ENCODE measurements at places on chromosomes 1 and 21. TPM values are rescaled to one million over a fixed set of nuclear protein-coding genes. Genes with fewer than 3 reads are reported as not detected.

DNA sequence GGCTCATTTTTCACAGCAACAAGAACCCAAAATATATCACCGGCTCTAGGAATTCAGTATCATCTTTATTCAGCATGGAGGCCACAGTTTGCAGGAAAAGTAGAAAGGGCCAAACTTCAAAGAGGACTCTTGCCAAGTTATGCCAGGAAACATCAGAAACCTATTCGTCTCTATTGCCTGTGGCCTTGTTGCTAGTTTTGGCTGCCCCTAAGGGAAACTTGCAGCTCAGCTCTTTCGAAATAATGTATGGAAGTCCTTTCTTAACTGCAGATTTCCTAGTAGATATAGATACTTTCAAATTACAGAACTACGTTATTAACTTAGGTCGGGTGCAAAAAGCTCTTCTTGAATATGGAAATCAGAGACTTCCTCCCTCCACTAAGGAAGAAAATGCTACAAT lies 4.2 kb upstream of the NENF start:
- peaks cover 4% of the 10 kb centered on the region for H3K4me1 ChIP-seq
- H3K4me3 ChIP-seq: no peak overlapping the region
- no peak overlapping the region for H3K27ac ChIP-seq
- no peaks in the 10 kb centered on the region for H3K36me3 ChIP-seq
- H3K27me3 ChIP-seq: no peaks in the 10 kb centered on the region
- no peak for DNase-seq

Gene WLS
- 1.4 TPM for total RNA-seq

DNA sequence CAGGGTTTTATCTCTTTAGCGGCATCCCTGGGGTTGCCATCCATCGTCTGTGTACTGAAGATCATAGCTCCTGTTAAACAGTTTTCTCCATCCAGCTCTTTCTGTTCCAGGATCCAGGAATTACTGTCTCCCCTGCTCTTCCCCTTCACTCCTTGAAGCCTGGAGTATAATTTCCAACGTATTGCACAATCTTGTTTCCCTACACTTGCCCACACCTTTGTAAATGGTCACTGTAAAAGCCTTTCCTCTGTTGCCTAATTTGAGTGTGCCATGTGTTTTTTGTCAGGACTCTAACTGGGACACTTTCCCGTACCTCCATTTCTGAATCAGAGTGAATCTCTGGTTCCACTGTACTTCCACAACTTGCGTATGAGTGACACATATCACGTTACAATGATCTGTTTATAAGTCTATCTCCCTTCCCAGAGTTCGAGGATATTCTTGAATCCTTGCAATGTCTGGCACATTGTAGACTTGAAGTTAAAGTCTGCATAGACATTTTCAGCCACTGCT lies 199.6 kb upstream of the SNX7 start:
- no peaks in the 10 kb centered on the region for H3K27me3 ChIP-seq
- H3K4me3 ChIP-seq: no peak overlapping the region
- DNase-seq: no peak
- H3K4me1 ChIP-seq: no peaks in the 10 kb centered on the region
- H3K36me3 ChIP-seq: no peaks in the 10 kb centered on the region

Gene SAMD11
- not detected for total RNA-seq

- H3K27me3 ChIP-seq: no peaks in the 10 kb centered on the region
- H3K36me3 ChIP-seq: no peaks in the 10 kb centered on the region
- no peak for DNase-seq
- H3K4me1 ChIP-seq: no peaks in the 10 kb centered on the region
- H3K27ac ChIP-seq: no peak overlapping the region
Observed at GRCh38 chr1:1109743-1110142, 6.1 kb downstream of the C1orf159 start.

DNA sequence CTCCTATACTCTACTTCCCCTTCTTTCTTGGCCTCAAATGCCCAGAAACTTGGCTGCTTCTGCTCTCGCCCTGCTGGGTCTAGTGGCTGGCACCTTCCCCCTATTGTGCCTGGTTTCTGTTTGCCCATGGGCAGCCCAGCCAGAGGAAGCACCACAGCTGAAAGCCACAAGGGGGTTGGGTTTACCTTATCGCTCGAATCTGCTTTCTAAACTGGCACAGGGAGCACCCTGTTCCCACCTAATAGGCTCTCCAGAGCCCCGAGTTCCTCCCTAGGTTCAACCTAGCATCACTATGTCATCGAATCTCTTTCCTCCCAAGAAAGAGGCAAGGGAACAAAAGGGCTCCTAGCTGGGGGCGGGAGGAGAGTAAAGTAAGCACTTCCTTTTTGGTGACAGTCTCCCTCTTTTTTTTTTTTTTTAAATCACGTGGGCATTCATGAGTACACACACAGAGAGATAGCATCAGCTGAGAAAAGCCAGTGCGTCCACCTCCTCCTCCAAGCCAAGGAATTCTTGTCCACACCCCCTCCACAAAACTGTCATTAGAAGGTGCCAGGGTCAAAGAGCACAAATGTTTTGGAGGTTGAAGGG lies 72.8 kb downstream of the PLEKHA6 start:
- no peaks in the 10 kb centered on the region for H3K36me3 ChIP-seq
- H3K4me3 ChIP-seq: peak overlapping the region; percentile 45
- peak overlapping the region; percentile 67 for H3K27ac ChIP-seq
- peaks cover 28% of the 10 kb centered on the region for H3K4me1 ChIP-seq
- DNase-seq: peak; percentile 67

DNA sequence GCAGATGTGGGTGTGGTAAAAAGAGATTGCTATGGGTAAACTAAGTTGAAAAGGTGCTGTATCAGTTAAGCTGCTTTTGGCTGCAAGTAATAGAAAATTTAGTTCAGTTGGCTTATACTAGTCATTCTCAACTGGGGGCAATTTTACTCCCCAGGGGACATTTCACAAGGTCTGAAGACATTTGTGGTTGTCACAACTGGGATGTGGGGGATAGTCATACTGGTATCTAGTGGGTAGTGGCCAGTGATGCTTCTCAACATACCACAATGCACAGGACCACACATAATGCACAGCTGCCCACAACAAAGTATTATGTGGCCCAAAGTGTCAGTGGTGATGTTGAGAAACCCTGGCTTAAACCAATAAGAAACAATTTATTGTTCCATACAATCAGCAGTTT lies 31.4 kb downstream of the SERTAD4 start:
- no peak for DNase-seq
- no peaks in the 10 kb centered on the region for H3K36me3 ChIP-seq
- H3K4me1 ChIP-seq: no peaks in the 10 kb centered on the region
- no peak overlapping the region for H3K27ac ChIP-seq
- no peaks in the 10 kb centered on the region for H3K27me3 ChIP-seq

Gene MCOLN3
- total RNA-seq: not detected

DNA sequence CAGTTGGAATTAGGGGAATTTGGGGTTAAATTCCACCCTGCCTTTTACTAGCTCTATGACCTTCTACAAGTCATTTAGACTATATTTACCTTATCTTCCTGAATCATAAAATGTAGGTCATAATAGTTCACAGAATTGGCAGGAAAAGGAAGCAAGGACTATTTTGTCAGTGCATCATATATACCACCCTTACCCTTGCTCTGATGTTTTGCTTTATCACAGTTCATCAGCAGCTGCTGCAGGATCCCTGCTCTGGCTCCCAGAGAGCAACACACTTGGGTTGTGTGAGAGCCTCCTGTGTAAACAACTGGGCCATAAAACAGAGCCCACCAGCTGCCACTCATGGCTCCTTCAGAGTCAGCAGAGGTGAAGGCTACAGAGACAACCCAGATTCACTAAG lies 631.6 kb upstream of the CAMK1G start:
- H3K4me3 ChIP-seq: no peak overlapping the region
- H3K36me3 ChIP-seq: no peaks in the 10 kb centered on the region
- no peaks in the 10 kb centered on the region for H3K27me3 ChIP-seq
- no peak overlapping the region for H3K27ac ChIP-seq
- no peak for DNase-seq

DNA sequence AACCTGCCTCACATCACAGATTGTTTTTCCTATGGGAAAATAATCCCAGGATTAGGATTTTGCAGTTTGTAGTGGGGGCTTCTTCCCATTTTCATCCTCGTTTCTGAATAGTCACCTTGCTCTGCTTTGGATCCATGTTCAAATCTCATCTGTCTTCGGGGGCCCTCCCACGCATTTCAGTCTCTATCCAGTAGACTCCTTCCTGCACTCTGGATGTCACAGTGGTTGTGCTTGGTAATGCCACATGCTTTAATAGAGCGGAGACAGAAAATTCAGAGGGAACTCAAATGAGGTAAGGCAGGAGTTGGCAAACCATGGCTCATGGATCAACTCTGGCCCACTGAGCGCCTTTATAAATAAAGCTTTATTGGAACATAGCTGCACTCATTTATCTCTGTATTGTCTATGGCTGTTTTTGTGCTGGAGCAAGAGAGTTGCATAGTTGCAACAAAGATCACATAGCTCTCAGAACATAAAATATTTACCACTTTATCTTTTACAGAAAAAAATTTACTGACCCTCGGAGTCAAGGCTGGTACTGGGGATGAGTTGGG lies 101.0 kb downstream of the SPATA46 start:
- no peaks in the 10 kb centered on the region for H3K27me3 ChIP-seq
- H3K36me3 ChIP-seq: no peaks in the 10 kb centered on the region
- no peak overlapping the region for H3K4me3 ChIP-seq

- no peak within 1 kb of the TSS for H3K27ac ChIP-seq
- H3K27me3 ChIP-seq: peaks cover 8% of the 10 kb centered on the region
- peaks cover 18% of the 10 kb centered on the region for H3K4me1 ChIP-seq
- DNase-seq: no peak
- no peaks in the 10 kb centered on the region for H3K36me3 ChIP-seq
- no peak within 1 kb of the TSS for H3K4me3 ChIP-seq
Observed at GRCh38 chr1:203127666-203128430, at the start of gene ADORA1. TSS of gene ADORA1 (plus strand) at chr1:203127726. CDS start at chr1:203128842, 1,116 bp downstream.

DNA sequence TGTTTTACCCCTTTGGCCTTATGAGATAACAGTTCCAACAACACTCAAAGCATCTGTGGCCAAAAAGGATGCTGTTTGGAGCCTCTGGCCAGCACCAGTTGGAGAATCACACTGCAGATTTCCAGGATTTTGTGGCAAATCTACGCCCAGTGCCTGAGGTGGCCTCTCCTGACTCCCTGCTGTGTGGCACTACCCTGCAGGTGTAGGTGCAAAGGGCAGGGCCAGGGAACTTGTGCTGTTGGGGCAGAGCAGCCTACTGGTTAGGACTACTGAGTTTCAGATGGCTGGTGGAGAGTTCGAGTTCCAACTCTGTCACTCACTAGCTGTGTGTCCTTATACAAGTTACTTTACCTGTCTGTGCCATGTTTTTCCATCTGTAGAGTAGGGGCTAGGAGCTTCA lies 170.5 kb downstream of the PTPRU start:
- H3K4me1 ChIP-seq: no peaks in the 10 kb centered on the region
- H3K36me3 ChIP-seq: no peaks in the 10 kb centered on the region
- H3K27me3 ChIP-seq: peaks cover 2% of the 10 kb centered on the region
- no peak overlapping the region for H3K27ac ChIP-seq
- no peak for DNase-seq

DNA sequence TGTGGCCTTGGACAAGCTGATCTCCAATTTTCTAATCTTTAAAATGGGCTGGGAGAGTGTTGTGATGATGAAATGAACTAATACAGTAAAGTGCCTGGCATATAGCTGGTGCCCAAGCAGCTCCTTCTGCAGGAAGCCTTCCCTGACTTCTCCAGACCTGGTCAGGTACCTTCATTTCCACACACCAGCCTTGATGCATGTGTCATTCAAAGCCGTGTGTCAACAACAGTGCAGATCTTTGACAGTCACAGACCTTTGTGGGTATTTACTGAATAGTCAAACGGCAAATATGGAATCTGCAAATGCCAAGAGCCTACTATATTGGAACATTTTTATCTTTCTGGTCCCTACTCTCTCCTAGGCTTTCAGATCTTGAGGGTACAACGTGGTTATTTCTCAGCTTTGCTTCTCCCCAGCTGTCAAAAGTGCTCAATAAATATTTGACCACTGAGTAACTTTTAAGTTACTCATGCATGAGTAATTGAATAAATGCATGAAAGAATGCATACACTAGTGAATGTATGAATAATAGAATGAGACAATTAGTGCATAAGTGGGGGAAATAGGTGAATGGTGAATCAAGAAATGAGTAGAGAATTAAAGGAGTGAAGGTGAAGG lies 75.4 kb downstream of the MDM4 start:
- H3K4me1 ChIP-seq: peaks cover 7% of the 10 kb centered on the region
- no peak overlapping the region for H3K4me3 ChIP-seq
- no peaks in the 10 kb centered on the region for H3K27me3 ChIP-seq
- H3K36me3 ChIP-seq: no peaks in the 10 kb centered on the region
- H3K27ac ChIP-seq: no peak overlapping the region
- DNase-seq: no peak

DNA sequence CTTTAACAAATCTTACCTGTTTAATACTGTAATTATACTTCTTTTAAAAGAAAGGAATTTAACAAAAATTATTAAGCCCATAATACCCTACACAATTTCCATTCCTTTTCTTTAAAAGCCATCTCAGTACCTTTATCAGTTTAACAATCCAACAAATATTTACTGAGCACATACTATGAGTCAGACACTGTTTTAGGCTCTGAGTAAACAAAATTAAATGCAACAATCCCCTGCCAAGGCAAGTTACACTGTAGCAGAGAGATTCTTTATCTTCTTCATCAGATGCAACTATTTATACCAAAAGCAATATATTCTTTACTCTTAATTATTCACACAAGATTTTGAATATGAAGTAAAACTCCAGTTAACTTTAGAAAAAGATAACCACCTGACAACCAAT lies 12.0 kb downstream of the DENND1B start:
- no peak overlapping the region for H3K27ac ChIP-seq
- no peaks in the 10 kb centered on the region for H3K36me3 ChIP-seq
- no peaks in the 10 kb centered on the region for H3K27me3 ChIP-seq
- H3K4me1 ChIP-seq: no peaks in the 10 kb centered on the region

Gene CREB3L4
- 10.9 TPM for total RNA-seq

Measured in natural killer cell (primary cell).